ENCODE measurements at places on chromosomes 7 and 10.

DNA sequence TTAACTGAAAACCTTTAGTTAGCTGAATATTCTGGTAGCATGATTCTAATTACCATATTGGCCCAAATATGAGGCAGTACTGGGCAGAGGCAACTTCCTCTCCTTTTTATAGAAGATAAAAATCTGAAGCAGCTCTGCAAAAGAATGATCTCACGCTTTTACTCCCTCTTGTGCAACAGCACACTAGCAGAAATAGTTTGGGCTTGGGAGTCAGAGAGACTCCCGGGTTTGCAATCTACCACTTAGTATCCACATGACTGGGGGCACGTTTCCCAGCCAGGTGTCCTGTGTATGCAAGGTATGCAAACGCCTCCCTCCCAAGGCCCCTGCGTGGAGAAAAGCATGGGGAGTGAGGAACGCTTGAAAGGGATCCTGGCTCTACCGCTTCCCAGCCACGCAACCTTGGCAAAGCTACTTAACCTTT is 47.2 kb upstream of the RHEB start:
- DNase-seq, result no peak

- no peak for DNase-seq
These were observed 408.3 kb upstream of the MGMT start for GRCh38 chr10:129058664-129059155.

- DNase-seq, result no peak
These were observed 59.5 kb upstream of the ELMO1 start for GRCh38 chr7:37508118-37508517.

- no peak for DNase-seq
These were observed 384 bp downstream of the DCLRE1C start for GRCh38 chr10:14953424-14954000.

GRCh38 chr7:130091999-130092398 is 21.7 kb downstream of the KLHDC10 start:
- DNase-seq, result no peak

DNA sequence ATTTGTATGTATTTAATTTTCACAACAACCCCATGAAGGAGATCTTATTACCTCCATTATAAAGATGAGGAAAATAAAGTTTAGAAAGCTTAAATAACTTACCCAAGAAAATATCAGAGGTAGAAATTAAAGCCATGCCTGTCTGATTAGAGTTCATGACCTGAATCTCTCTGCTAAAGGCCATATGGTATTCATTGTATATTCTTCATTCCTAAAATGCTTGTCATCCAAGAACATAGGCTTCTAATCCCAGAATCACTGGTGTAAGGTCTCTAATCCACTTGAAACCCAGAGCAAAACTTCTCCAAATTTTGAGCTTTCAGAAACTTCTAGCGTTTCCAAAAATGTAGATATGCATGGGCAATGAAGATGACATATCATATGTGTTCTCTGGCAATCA is 72.3 kb upstream of the YAE1 start:
- DNase-seq, result no peak

DNA sequence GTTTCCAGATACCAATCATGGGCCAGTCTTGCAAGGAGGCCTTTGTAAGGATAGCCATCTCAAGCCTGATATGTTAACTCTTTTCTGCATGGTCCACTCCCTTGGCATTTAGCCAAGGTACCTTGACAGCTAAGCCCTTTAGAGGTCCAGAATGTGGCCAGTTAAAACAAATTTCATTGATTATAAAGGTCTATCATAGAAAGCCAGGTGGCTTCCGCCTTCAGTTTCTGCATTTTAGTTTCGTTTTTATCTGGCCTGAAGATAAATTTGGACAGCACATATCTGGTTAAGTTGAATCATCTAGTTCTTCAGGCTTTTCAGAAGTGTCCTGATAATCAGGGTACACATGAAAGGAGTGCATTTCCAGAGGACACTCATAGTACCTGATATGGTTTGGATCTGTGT is 30.7 kb downstream of the ANKIB1 start:
- no peak for DNase-seq

DNA sequence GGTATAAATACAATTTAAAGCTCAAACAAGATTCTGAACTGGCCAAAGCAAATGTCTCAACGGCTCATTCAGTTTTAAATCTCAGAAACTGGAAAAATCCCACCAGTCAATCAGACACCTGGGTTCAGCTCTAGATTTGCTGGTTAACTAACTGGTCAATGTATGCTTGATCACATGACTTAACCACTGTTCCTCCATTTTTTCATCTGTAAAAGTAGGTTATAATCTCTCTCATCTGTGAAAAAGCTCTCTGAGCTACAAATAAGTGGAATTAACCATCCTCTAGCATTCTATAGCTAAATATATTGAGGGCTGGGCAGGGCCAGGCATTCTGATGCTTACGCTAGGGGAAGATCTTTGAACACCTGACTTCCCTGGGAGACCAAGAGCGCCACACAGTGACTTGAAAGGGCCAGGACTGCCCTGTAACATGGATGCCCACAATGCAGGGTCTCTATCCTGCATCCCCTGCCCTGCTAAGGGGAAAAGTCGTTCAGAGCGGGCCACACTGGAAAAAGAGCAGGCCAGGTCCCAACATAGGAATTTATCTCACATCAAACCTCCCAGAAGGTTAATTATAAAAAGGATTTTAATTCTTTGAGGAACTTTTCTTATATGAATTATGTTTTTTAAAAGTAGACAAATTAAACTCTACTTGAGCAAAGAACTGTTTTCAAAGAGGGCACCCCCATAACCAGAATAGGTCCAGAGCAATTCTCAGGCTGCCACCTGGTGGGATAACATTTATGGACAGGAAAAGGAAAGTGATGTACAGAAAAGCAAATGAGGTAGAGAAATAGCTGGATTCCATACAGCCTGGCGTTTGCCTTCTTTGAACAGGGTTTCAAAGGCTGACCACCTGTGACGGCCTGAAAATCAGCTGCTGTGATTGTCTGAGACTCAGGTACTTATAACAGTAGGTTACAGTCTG is 1.8 kb downstream of the RP9 start:
- DNase-seq, result peak; percentile 17

GRCh38 chr10:59791601-59792000 is 38.3 kb upstream of the MRLN start:
- DNase-seq, result no peak

DNA sequence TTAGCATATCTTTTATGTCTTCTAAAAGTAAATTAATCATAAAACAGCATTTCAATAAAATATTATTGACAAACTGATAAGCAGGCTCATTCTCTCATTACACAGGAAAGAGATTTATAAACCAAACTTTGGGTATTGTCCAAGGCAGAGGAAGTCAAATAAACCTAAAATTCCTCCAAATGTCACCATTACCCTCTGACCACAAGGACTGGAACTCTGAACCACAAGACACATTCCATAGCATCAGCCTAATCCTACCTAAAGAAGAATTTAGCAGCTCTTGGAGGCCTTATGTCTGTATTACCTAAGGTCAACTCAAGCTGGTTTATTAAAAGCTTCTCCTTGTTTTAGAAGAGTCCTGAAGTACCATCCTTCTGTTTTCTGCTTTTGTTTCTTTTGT is 82.4 kb upstream of the SLC13A1 start:
- no peak for DNase-seq

DNA sequence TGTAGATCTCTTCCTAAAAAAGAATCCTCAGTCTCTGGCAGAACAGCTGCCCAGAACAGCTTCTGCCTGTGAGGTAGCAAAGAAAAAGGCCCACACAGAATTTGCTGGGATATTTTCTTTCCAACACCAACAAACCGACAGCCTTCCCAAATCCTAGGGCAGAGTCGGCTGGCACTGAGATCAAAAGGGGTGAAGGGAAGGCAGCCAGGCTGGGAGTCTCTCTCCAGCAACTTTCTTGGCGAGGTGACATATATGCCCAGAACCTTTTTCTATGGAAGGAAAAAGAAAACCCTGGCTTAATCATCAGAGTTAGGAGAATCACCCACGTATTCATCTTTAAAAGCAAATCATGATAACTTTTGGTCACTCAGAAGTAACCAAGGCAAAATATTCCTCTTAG is 279.6 kb downstream of the DNAJB6 start:
- no peak for DNase-seq

DNA sequence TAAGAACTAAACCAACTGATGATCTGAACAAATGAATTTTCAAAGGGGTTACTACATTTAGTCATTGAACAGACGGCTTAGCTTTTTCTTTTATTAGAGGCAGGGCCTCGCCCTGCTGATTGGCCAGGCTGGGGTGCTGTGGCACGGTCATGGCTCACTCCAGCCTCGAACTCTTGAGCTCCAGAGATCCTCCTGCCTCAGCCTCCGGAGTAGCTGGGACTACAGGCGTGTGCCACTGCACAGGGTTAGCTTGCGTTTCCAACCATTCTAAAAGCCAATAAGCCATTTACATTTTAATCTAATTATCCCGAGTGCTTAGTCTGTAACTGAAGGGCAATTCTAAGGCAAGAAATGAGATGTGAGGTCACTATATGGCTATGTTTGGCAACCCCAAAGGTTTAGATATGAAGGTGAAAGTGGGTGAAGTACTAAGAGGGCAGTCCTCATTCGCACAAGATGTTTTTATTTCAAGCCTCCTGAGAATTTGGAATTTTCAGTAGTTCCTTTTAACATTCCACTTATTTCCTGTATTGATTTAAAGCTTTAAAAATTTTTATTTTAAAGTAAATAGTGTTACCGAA is 1.6 kb upstream of the CDK13 start:
- no peak for DNase-seq

DNA sequence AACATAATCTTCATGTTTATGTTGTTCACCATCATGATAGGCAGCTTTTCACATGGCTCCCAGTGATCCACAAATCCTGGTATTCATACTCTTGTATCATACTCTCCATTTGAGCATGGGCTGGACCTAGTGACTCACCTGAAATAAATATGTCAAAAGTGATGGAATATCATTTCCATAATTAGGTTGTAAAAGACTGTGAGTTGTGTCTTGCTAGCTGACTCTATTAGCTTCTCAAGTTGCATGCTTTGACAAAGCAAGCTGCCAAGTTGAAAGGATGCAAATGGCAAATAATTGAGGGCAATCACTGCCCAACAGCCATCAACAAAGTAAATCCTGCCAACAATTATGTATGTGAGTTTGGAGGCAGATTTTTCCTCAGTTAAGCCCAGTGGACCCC is 300.4 kb downstream of the AHR start:
- DNase-seq, result no peak

All from activated naive CD4-positive, alpha-beta T cell treated with anti-CD3 and anti-CD28 coated beads, Interleukin-2, amount 50 U/mL, for 16 hours (primary cell).